ENCODE measurements at places on chromosomes 1 and 21. TPM values are rescaled to one million over a fixed set of nuclear protein-coding genes. Genes with fewer than 3 reads are reported as not detected.

DNA sequence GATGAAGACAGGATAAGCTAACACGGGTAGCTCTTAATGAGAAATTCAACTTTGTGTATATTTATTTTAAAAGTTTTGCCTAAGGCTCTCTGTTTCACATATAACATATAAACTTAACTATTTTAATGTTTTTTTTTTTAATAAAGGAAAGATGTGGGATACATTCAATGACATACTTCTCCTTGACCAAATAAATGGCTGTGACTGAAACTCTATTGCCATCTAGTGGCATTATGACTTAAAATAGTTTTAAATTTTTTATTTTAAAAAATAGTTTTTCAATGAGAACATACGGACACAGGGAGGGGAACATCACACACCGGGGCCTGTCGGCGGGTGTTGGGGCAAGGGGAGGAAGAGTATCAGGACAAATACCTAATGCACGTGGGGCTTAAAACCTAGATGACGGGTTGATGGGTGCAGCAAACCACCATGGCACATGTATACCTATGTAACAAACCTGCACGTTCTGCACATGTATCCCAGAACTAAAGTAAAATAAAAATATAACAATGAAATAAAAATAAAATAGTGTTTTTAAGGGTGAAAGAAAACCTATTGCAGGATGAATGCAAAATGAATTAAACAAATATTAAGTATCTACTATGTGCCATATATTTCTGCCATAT lies 83.4 kb downstream of the LYST start:
- no peak overlapping the region for H3K4me3 ChIP-seq
- H3K36me3 ChIP-seq = peaks cover 18% of the 10 kb centered on the region
- H3K27ac ChIP-seq = no peak overlapping the region
- no peak for DNase-seq
- no peaks in the 10 kb centered on the region for H3K4me1 ChIP-seq
- H3K27me3 ChIP-seq = no peaks in the 10 kb centered on the region

- no peak overlapping the region for H3K4me3 ChIP-seq
- H3K27ac ChIP-seq = peak overlapping the region; percentile 51
- peaks cover 2% of the 10 kb centered on the region for H3K27me3 ChIP-seq
- peaks cover 42% of the 10 kb centered on the region for H3K4me1 ChIP-seq
These were observed 80.0 kb downstream of the NDUFS5 start for GRCh38 chr1:39105841-39106765.

DNA sequence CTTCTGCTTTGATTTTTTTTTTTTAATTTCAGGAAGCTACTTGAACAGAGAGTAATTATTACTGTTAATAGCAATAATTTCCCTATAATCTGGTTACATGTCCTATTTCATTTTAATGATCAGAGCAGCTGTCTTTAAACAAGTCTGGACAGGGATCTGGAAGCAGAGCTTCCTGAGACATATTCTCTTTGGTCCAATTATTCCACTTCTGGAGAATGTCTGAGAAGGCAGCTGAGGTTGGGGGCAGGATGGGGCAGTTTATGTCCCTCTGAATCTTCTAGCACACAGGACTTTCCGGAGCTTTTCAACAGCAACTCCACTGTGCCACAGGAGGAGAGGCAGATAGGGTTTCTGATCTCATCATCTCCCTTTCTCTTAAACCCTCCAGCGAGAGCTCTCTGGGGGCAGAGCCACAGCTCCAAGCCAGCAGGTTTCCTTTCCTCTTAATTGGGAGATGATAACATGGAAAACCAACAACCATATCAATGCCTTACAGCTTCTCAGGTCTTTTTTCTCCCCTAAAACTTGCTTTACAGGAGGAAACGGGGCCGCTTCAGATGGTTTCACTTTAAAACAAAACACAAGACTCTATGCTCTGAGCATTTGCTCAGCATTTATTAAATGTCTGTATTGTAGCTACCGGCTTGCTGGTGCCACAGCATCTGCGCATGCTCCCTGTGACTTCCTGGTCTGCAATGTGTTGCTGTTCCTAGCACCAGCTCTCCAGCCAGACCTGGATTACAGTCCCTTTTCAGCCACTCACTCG lies 425.7 kb upstream of the USP24 start:
- peak; percentile 30 for DNase-seq
- H3K4me1 ChIP-seq = no peaks in the 10 kb centered on the region
- H3K36me3 ChIP-seq = no peaks in the 10 kb centered on the region
- peaks cover 6% of the 10 kb centered on the region for H3K27me3 ChIP-seq
- no peak overlapping the region for H3K27ac ChIP-seq

GRCh38 chr1:11071463-11072215 lies 11.8 kb upstream of the SRM start:
- no peak overlapping the region for H3K27ac ChIP-seq
- H3K36me3 ChIP-seq = peaks cover 55% of the 10 kb centered on the region
- no peak for DNase-seq
- no peak overlapping the region for H3K4me3 ChIP-seq
- H3K4me1 ChIP-seq = peaks cover 2% of the 10 kb centered on the region

DNA sequence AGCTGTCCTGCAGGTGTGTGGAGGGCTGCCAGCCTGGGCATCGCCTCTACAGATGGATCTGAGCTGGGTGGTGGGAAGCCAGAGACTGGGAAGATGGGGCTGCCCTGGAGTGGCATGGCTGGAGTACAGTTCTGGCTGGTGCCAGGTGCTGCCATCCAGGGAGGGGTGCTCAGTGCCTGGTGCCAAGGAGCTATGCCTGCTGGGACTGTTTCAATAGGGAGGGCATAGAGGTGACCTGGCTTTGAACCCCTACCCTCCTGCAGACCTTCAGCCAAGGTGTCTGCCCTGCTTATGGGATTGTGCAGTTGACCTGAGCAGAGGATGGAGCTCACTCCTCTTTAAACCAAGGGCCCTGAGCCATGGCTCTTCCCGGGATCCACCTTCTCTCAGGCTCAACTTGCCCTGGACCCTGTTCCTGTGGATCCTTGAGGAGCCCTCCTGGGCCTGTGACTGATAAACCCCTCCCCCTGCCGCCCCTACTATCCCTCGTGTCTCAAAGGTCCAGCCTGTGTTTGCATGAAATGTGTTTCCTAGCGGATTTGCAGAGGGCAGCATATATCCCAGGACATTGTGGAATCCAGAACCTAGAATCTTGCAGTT lies 48.7 kb downstream of the PTPRU start:
- H3K4me3 ChIP-seq = no peak overlapping the region
- H3K27ac ChIP-seq = no peak overlapping the region
- no peak for DNase-seq
- no peaks in the 10 kb centered on the region for H3K36me3 ChIP-seq
- peaks cover 4% of the 10 kb centered on the region for H3K4me1 ChIP-seq

CD84 gene
- total RNA-seq = 18.6 TPM

CFHR3 gene
- not detected for total RNA-seq

RIPK4 gene
- 0.24 TPM for total RNA-seq

CFH gene
- total RNA-seq = 2.5 TPM

Measured in activated CD4-positive, alpha-beta memory T cell treated with anti-CD3 and anti-CD28 coated beads for 36 hours (primary cell).